ENCODE measurements at places on chromosomes 4 and X.

GRCh38 chr4:6523251-6523650, 50.8 kb upstream of the PPP2R2C start:
- no peak for DNase-seq

GRCh38 chrX:84320614-84321013, 132.6 kb upstream of the RPS6KA6 start:
- no peak for DNase-seq

DNA sequence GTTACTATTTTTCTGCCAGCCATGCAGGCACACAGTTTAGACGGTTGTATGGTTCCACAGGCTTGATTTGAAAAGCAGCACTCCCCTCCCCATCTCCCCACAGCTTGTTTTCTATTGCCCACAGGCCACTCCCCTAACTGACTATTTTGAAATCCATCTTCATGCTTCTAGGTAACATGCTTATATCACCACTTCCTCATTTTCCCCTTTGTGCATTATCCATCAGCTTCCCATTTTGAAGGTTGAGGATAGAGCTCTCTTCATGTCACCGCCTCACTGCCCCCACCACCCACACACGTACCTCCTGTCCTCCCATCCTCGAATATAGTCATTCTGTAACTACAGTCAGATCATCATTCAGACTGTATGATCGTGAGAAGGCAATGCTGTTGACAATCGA, 224.7 kb downstream of the MID1 start:
- DNase-seq, result no peak

DNA sequence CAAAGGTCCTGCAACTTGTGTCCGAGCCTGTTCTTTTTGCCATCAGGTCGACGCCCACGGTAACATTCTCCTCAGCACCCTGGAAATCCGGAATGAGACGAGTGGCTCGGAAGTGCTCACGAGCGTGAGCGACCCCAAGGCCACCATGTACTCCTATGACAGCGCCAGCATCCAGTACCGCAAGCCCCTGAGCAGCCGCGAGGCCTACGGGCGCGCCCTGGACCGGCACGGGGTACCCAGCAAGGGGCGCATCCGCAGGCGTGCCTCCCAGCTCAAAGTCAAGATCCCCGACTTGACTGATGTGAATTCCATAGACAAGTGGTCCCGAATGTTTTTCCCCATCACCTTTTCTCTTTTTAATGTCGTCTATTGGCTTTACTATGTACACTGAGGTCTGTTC, 37.9 kb downstream of the COMMD8 start:
- DNase-seq, result no peak

DNA sequence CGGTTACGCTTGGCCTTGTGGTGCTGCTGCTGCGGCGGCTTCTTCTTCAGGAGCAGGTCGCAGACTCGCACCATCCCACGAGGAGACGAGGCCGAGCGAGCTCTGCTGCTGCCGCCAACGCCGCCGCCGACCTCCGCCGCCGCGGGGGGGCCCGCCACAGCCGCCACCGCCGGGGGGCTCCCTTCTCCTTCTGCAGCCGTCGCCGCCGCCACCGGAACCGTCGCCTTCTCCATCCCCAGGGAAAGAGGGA, 237 bp downstream of the ANKRD17 start:
- no peak for DNase-seq

DNA sequence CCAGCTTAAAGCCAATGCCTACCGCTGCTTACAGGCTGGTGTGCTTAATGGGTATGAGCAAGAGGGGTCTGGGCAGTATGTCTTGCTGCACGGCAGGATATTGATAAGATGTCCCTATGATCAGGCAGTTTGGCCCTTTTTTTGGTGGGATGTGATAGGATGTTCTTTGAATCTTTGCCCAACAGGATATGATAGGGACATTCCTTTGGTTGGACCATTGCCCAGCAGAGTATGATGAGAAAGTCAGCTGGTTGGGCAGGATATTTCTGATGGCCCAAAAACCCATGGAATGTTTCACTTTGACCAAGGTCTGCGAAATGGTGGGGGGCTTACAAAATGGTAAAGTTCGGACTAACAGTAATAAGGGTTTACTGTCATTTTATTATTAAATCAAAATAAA, 1060.6 kb downstream of the STIM2 start:
- DNase-seq, result no peak

GRCh38 chr4:168574581-168575295, 77.9 kb downstream of the PALLD start:
- no peak for DNase-seq

GRCh38 chrX:100274916-100275315, 135.2 kb downstream of the PCDH19 start:
- no peak for DNase-seq

- no peak for DNase-seq
Observed at GRCh38 chr4:71126719-71127118, 133.3 kb downstream of the DCK start.

DNA sequence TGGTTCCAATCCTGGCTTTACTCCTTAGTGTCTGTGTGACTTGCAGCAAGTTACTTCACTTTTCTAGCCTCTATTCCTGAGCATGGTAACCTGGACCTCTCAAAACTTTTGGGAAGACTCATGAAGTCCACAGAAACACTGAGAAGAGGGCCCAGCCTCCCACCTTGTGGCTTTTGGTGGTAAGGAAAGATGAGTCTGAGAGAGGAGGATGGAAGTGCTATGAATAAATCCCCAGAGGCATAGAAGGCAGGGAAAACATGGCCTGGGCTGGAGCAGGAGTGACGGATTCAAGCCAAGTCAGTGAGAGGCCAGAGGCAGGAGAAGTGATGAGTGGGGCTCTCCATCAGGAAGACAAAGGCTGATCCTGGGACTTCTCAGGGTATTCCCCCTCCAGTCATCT, 10.9 kb upstream of the MAGEA4 start:
- DNase-seq, result no peak

DNA sequence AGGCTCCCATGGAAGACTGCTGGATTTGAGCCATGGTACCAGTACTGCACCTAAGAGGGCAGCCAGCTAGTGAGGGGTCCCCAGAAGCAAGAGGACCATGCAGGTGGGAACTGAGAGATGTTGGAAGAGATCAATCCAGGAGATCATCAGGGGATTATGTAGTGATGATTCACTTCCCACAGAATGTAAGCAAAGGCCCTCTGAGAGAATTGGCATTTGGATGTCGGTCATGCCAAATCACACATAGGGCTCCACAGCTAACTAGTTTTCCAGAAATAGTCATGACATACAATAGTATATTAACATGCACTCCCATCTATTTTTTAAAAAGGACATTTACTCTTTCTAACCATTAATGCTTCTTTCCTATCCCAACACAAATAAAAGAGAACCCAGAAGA, 112.5 kb downstream of the RASGEF1B start:
- DNase-seq, result no peak

- DNase-seq, result no peak
Observed at GRCh38 chr4:138138774-138139173, 103.4 kb downstream of the SLC7A11 start.

DNA sequence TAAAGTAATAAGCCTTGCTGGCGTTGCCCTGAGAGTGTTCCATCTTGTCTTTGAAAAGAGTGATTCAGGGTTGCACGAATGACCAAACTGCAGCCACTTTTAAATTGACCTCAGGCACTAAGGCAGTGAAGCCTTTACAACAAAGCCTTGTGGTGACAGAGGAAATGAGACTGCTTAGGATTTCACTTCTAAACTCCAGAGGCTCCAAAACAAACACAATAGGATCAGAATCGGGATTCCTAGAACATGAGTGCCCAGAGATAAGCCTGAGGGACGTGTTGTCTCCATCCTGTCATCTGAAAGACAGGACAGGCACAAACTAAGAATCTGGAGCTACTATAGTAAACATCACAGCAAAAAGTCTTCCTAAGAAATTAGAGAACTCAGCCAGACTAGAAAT, 405.2 kb downstream of the PPARGC1A start:
- no peak for DNase-seq

GRCh38 chr4:152696764-152697261, 17.0 kb upstream of the TMEM154 start:
- peak; percentile 4 for DNase-seq

GRCh38 chr4:24849756-24850155, 54.4 kb downstream of the SOD3 start:
- DNase-seq, result no peak

- no peak for DNase-seq
Observed at GRCh38 chrX:84363663-84364062, 138.6 kb downstream of the HDX start.

GRCh38 chr4:73538162-73538561, 56.6 kb downstream of the AFM start:
- DNase-seq, result no peak

- DNase-seq, result no peak
Observed at GRCh38 chrX:274904-275475, 6.2 kb upstream of the PLCXD1 start.

GRCh38 chr4:52799813-52800212, 48.6 kb upstream of the ERVMER34-1 start:
- DNase-seq, result no peak

DNA sequence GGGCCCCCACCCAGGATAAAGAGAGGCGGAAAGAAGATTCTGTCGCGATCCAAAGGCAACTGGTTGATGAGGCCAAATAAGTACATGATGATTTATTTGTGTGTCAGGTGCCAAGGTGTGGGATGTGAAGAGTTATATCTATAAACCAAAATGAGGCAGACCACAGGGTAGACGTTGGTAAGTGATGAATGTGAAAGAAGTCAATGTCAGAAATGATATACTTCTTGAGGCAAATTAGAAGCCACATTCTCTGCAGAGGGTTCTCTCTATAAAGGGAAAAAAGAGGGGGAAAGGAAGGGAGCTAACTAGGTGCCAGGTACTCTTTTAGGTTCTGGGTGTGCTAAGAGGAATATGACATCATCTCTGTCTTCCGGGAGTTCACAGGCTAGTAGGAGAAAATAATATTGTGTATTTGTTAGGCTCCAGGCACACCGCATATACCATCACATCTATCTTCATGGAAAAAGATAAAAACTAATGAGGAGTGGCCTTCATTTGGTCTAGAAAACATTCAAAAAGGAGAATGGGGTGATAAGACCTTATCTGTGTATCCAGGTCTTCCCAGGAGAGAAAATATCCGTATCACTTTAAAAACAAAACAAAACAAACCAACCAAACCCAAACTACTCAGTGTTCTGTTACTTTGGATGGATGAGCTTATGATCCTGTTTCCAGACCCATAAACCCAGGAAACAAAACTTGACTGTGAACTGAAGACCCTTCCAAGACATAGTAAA, 4.8 kb upstream of the SH2D1A start:
- DNase-seq, result no peak

DNA sequence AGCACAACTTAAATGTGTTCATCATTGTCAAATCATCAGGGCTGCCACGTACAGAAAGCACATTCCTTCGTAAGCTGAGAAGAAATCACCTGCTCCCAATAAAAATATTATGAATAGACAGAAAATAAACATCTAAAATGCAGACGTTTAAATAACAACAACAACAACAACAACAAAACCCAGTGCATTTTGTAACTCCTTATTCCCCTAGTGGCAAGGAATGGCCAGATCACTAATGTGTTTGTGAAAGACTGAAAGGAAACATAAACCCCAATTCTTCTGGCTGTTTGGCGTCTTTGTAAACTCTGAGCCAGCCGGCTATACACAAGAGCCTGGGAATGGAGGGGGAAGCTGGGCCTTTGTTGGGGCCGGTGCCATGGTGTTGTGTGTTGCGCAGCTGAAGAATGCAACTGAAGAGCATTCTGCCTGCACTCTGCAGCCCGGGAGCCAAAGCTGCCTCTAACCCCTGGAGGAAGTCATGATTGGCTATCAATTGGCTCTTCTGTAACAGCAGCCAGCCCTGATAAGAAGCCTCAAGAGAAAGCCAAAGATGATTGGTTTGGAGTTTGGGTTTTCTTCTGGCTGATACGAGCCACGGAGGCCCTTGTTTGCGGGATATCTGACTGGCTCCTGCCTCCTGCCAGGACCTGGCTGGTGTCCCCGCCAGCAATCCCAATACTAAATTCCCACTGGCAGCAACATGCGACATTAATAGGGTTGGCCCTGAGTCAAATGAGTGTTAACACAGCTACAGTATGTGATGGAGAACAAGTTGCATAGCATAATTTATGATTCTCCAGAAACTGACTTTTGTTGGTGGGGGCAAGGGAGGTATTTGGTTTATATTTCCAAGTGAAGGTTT, 89.7 kb upstream of the TFDP3 start:
- DNase-seq, result no peak

- no peak for DNase-seq
Observed at GRCh38 chr4:173170182-173170778, 1.7 kb downstream of the GALNT7 start.

GRCh38 chr4:110904435-110905065, 281.7 kb upstream of the PITX2 start:
- DNase-seq, result no peak

- no peak for DNase-seq
Observed at GRCh38 chrX:120742946-120743665, 113.3 kb upstream of the C1GALT1C1 start.

DNA sequence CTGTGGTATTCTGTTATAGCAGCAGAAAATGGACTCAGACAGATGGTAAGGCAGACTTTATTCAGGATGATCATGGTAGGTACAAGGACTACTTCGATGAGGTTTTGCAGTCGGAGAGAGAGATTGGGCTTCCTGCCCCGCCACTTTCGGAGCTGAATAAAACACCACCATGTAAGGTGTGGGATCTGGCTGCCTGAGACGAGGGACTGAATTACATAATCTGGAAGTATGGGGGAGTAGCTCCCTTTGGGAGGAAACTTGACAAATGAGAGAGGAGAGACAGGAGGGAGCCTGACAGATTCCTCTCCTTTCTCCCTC, 255.5 kb upstream of the GATB start:
- no peak for DNase-seq

DNA sequence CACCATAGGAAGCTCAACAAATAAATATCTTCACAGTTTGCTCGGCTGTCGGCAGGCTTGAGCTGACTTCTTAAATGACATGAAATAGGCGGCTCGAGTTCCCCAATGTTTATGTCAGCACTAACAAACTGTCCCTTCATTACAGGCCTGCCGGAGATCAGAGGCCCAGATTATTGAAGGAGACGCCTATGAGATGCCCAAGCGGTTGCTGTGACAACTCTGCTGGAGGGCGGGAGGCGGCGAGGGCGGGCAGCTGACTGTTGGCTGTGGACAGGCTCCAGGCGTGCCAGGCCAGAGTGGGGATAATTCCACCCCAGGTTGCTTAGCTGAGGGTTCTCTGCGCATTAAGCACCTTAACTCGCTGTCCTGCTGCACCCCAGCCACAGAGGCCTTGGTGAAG, 39.2 kb upstream of the MSX1 start:
- DNase-seq, result no peak

Data from stimulated activated CD8-positive, alpha-beta memory T cell treated with anti-CD3 and anti-CD28 coated beads, Interleukin-2, amount 100 ng/mL, for 1 hour (primary cell).